ENCODE measurements at places on chromosomes 16 and 17. TPM values are rescaled to one million over a fixed set of nuclear protein-coding genes. Genes with fewer than 3 reads are reported as not detected.

NPTX1 gene
- total RNA-seq = not detected

CPHXL gene
- total RNA-seq = not detected

KRT31 gene
- total RNA-seq = not detected

FUS gene
- total RNA-seq = 607 TPM

CCL13 gene
- total RNA-seq = not detected

ALOX12 gene
- not detected for total RNA-seq

DNA sequence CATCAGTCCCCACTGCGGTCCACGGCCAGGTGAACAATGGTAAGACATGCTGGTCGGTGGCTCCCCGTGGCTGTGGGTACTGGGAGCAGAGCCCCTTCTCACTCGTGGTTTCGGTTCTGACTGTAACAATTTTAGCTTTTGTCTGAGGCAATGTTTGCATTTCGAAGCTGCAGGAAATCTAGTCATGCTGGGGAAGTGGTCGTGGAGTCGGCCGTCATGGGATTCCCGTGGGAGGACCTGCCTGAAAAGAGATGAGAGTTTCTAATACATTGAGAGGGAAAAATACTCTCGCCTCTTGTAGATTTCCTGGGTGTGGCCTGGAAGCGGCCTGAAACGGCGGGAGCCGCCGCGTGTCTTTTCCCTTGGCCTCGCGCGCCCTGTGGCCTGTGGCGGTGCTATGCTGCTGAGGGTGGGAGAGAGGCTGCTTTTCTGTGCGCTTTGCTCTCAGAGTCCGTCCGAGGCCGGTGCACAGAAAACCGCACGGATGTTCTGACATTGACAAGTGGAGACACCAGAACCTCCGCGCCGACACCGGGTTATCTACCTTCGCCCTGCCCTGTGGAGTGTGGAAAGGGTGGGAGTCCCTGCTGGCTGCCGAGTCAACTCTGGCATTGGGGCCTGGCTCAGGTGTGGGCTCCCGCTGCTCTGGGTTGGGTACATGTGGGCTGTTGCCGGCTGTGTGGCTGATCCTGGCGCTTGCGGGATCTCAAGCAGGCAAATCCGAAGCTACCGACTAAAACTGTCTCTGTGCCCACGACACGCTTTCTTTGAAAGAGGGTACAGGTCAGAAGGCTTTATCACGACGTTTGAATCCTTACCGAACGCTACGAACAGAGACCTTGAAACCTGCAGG lies 60.8 kb downstream of the WDR45B start:
- DNase-seq = no peak

DNA sequence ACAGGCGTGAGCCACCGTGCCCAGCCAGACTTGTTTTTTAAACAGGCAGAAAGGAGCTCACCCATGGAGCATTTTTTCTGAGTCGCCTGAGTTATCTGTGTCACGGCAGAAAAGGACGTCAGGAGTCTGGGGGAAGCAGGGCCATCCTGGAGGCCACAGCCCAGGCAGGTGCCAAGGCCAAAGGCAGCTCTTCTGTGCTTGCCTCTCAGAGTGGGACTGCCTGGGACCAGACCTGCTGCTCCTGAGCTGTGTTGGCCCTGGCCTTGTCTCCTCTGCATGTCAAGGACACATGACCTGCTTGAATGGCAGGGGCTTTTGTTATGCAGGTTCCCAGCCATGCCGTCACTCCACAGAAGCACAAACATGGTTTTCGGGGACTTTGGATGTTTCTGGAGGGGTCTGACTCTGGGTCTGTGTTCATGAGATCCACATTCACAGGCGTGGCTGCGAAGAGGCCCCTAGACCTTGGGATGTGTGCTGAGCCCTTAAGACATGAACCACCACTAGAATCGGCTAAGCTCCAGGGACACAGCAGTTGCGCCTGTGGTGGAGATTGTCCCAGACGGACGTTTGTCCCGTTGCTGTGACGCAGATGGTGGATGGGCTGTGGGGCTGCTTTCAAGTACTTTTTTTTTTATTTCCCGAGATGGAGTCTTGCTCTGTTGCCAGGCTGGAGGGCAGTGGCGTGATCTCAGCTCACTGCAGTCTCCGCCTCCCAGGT lies 33.8 kb downstream of the FOXK2 start:
- no peak for DNase-seq

DNA sequence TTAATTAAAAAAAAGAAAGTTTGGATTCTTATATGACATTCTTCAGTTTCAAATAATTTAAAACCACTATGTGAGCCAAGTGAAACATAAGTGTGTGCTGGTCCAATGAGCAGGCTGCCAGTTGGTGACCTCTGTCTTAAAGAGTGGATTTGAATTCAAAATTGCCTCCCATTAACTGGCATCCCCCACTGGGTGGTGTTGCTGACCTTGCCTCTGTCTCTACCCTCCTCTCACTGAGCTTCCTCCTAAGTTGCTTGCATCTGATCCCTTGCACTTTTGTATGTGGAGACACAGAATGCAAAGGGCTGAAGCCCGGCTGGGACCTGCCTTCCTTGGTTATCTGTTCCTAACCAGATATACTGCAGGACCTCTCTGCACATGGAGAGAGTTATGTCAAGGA lies 160.6 kb downstream of the CYLD start:
- no peak for DNase-seq

DNA sequence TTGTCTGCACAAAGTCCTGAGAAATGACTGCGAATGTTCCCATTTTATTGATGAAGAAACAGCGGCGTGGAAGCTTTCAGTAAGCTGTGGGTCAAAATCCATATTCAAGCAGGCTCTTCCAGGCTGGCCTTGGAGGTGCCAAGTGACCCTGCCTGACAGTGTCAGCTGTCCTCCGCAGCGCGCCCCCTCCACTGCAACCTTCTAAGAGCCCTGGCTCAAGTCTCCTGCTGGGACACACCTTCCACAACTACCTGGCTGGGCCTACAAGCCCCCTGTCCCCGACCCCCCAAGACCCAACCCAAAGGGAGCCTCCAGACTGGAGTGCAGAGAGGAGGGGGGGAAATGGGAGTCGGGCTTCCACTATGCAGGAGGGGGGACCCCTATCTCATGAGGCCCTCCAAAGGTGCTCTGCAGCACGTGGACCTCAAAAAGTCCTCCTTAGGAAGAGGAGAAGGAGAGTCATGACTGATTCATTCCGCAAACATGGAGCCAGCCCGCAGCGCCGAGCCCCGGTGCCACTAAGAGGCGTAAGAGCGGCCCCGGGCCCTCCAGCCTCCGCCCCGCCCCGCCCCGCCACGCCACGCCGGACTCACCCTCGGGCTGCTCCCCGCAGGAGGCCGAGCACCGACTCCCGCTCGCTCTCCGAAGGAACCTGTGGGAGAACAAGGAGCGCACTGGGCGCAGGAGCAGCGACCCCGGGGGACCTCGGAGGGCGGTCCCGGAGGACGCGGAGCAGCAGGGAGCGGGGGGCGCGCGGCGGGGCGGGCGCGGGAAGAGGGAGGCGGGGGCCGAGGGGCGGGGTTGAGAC lies 574 bp downstream of the MPP3 start:
- DNase-seq = peak; percentile 9

DNA sequence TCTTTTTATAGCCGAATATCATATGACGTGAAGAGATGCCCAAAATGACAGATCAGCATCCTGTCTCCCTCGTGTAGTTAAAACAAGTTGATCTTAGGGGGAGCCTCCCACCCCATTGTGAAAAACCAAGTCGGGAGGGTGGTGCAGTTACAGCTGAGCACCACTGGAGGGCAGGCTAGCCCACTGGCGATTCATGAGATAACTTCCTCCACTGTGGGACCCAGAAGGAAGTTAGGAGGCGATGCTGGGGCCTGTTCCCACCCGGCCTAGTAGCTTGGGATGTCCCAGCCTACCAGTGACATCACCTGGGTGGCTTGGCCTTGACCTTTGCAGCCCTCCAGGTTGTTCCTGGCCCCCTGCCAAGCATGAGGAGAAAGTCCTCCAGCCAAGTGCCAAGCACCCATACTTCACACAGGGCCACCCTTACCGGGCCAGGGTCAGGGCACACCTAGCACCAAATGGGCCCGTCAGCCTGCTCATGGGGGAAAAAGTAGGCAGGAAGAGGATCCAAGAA lies 8.1 kb upstream of the CPNE2 start:
- DNase-seq = peak; percentile 71

DNA sequence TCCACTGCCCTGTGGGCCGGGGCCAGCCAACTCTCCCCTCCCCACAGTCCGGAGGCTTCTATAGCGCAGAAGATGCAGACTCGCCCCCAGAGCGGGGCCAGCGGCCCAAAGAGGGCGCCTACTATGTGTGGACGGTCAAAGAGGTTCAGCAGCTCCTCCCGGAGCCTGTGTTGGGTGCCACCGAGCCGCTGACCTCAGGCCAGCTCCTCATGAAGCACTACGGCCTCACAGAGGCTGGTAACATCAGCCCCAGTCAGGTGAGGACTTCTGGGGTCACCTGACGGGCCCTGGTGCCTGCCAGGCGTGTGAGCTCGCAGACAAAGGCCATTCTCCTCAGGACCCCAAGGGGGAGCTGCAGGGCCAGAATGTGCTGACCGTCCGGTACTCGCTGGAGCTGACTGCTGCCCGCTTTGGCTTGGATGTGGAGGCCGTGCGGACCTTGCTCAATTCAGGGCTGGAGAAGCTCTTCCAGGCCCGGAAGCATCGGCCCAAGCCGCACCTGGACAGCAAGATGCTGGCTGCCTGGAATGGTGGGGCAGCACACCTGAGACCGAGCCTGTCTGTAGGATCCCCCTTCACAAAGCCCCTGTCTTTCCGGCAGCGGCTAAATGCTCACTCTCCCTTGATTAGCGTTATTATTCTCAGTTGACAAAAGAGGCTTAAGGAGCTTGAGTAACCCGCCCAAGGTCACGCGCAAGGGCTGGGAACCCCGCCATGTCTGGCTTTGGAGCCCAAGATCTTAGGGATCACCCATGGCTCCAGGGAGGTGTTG lies 3.9 kb downstream of the SPATA20 start:
- DNase-seq = no peak

DNA sequence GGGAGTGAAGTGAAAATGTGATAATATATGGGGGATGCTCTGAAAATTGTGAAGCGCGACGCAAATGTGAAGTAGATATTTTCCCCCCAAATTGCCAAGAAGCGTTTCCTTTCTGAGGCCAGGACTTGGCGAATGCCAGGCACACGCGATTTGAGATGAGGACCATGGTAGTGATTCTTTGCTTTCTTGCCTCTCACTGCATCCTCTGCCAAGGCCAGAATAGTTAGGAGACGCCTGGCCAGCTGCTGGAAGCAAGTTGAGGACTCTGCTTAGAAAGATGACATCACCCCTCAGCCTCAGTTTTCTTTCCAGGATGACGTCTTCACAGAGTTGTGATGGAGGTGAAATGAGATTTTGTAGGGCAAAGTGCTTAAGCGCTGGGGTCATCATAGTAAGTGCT lies 25.9 kb downstream of the PIPOX start:
- no peak for DNase-seq

GRCh38 chr17:34581446-34582184 lies 2.2 kb downstream of the TMEM132E start:
- no peak for DNase-seq

DNA sequence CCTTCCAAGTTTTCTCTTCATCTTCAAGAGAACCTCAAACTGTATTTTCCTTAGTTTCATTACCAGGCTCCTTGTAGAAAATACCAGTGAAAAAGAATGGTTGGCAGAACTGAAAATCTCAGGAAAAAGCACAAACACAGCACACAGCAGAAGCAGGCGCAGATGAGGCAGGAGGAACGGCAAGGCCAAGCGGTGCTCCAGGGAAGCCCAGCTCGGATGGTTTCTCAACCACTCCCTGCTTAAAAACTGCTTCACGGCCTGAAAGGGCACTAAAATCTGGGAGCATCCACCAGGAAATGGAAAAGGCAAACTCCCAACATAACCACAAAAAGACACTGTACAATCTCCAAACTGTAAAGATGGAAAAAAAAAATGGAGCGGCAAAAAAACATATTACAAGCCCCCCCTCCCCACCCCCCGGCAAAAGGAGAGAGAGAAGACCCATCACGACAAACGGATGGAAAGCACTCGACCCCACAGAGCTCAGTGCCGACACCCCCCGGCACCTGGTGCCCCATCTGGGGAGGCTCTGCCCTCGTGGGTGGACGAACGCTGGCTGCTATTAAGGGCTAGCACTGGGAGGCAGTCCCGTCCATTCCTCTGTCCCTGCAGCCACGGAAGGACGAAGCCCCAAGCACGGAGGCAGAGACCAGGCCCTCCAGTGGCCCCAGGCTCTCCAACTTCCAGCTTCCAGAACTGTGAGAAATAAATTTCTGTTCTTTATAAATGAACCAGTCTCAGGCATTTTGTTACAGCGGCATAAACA lies 127.5 kb downstream of the ZNF778 start:
- no peak for DNase-seq

DNA sequence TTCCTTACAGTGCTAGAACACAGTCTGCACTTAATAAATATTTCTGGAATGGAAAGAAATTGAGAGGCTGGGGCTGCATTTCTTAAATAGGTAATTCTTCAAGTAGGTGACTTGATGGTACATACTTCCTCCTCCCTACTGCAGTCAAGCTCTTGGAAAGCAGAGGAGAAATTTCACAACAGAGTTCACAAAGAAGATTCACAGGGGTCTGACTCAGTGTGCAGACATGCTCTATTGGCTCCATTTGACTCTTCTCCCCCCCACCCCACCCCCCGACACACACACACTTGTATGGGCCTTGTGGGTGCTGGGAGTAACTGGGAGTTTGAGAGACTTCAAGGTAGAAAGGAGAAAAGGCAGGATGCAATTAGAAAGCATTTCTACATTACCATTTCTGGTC lies 6.2 kb upstream of the MYOCD start:
- DNase-seq = no peak

DNA sequence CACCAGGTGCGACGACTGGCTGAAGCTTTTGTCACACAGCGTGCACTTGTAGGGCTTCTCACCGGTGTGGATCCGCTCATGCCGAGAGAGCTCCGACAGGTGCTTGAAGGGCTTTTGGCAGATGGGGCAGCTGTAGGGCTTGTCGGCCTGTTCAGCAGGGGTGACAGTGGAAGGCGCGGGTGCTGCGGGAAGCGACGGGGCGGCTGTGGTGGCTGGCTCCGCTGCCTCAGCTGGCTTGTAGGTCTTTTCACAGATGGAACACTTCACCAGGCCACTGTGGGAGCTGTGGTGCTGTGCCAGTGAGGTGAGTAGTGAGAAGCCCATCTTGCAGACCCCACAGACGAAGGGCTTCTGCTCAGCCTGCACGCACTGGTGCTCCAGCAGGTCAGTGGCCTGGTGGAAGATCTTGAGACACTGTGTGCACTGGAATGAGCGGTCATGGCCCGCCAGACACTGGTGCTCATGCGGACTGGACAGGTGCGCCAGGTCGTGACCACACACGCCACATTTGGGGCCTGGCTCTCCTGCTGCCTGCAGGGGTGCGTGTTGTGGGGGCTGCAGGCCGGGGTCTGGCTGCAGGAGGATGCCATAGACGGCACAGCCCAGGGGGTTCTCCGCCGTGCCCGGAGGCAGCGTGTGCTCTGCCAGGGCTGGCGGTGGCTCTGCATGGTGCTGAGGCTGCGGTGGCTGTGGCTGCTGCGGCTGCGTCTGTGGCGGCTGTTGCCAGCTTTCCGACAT lies 2.8 kb downstream of the ZNF319 start:
- DNase-seq = no peak
